ENCODE measurements at places on chromosomes 2 and 18. TPM values are rescaled to one million over a fixed set of nuclear protein-coding genes. Genes with fewer than 3 reads are reported as not detected.

- H3K4me3 ChIP-seq, result no peak overlapping the region
- no peaks in the 10 kb centered on the region for H3K36me3 ChIP-seq
- no peaks in the 10 kb centered on the region for H3K4me1 ChIP-seq
- H3K27ac ChIP-seq, result no peak overlapping the region
- no peaks in the 10 kb centered on the region for H3K27me3 ChIP-seq
Observed at GRCh38 chr2:127541809-127542208, 6.3 kb downstream of the MYO7B start.

DNA sequence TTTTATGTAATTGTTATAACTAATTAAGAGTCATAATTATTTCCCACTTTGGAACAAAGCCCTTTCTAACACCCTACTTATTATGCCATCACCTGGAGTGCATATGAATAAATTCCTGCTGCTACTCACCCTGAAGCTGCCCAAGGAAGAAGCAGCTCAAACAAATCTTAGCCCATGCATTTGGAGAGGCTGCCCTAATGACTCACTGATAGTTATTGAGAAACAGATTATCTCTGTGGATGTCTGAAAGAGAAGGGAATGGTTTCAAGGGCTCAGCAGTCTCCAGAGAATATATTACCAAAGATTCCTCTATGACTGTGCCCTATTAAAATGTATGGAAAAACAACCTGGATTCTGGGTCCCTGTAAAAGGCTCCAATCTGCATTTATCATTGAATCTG, 81.0 kb downstream of the GPR39 start:
- H3K27me3 ChIP-seq, result no peaks in the 10 kb centered on the region
- H3K4me1 ChIP-seq, result no peaks in the 10 kb centered on the region
- H3K4me3 ChIP-seq, result no peak overlapping the region
- no peak for DNase-seq
- H3K27ac ChIP-seq, result no peak overlapping the region

DNA sequence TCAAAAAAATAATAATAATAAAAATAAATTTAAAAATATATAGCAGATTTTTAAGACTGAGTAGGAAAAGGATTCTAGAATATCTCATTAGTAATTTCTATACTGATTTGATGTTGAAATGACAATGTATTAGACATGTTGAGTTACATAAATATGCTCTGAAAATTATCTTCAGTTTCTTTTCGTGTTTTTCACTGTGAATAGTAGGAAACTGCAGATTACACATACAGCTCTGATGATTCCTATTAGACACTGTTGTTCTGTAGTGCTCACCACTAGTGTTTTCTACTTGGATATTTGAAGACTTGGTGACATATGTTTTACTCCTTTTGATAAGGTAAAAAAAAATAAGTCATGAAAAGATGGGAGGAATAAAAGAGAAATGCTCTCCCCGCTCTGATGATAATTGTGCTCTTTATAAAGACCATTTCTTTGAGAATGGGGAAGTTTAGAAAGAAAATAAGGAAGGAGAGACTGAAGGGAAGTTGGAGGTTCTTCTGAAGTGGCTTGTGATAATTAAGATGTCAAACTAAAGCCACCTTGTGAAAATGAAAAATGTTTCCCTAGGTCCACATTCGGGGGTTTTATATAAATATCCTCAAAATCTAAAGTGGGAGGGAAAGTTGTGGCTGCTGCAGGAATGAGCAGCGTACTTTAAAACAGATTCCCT, 52.9 kb downstream of the SLC9A2 start:
- no peak overlapping the region for H3K27ac ChIP-seq
- no peaks in the 10 kb centered on the region for H3K27me3 ChIP-seq
- no peaks in the 10 kb centered on the region for H3K36me3 ChIP-seq
- no peaks in the 10 kb centered on the region for H3K4me1 ChIP-seq

DNA sequence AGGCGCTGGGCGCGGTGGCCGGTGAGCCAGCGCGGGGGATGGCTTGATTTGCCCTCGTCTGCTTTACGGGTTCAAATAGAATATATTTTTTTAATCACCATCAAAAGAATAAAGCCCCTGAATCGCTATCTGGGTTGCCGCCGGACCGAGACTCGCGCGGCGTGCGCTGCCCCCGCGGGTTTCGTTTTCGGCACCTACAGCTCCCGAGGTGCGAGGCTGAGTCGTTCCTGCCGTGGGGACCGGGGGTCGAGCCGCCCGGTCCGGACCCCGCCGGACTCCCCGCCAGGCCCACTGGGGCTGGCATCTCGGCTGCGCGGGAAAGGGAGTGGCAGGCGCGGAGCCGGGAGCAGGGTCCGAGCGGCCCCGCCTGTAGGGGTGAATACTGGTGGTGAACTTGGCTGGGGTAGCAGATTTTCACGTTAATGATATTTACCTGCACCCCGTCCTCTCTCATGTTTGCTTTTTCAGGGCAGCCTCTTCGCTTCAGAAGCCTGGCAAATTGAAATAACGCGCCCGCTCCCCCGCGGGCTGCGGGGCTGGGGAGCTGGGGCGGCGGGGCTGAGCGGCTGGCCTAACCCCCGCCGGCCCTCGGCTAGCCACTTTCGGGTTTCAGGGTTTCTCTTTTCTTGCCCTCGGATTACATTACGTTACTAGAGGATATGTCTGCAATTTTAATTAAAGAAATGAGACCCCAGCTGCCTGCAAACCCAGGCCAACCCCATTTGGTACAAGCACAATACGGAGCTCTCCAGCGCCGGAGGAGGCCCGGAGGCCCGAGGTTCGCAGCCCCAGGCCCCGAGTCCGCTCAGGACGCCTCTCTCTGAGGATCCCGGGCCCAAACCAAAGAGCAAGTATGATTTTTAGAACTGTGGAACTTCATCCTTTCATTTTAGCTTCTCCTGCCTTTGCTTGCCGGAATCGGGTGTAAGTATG, 1.7 kb upstream of the CELF4 start:
- H3K36me3 ChIP-seq, result no peaks in the 10 kb centered on the region
- no peaks in the 10 kb centered on the region for H3K4me1 ChIP-seq
- no peak for DNase-seq
- H3K4me3 ChIP-seq, result peak overlapping the region; percentile 51
- H3K27ac ChIP-seq, result no peak overlapping the region

GRCh38 chr2:69163109-69163508, 150.1 kb downstream of the ANTXR1 start:
- no peak overlapping the region for H3K27ac ChIP-seq
- no peaks in the 10 kb centered on the region for H3K27me3 ChIP-seq
- no peak overlapping the region for H3K4me3 ChIP-seq
- H3K36me3 ChIP-seq, result no peaks in the 10 kb centered on the region

- H3K27ac ChIP-seq, result no peak overlapping the region
- no peak for DNase-seq
- no peak overlapping the region for H3K4me3 ChIP-seq
Observed at GRCh38 chr2:134137182-134137611, 116.7 kb upstream of the MGAT5 start.

- no peaks in the 10 kb centered on the region for H3K27me3 ChIP-seq
- H3K4me1 ChIP-seq, result no peaks in the 10 kb centered on the region
- H3K4me3 ChIP-seq, result peak overlapping the region; percentile 79
- peak; percentile 58 for DNase-seq
- no peaks in the 10 kb centered on the region for H3K36me3 ChIP-seq
- H3K27ac ChIP-seq, result peak overlapping the region; percentile 48
Observed at GRCh38 chr2:199463708-199464605, 6.2 kb upstream of the SATB2 start.

GRCh38 chr2:229980431-229981184, 58.3 kb downstream of the FBXO36 start:
- H3K4me1 ChIP-seq, result no peaks in the 10 kb centered on the region
- no peaks in the 10 kb centered on the region for H3K36me3 ChIP-seq
- H3K27ac ChIP-seq, result no peak overlapping the region
- H3K4me3 ChIP-seq, result no peak overlapping the region

DNA sequence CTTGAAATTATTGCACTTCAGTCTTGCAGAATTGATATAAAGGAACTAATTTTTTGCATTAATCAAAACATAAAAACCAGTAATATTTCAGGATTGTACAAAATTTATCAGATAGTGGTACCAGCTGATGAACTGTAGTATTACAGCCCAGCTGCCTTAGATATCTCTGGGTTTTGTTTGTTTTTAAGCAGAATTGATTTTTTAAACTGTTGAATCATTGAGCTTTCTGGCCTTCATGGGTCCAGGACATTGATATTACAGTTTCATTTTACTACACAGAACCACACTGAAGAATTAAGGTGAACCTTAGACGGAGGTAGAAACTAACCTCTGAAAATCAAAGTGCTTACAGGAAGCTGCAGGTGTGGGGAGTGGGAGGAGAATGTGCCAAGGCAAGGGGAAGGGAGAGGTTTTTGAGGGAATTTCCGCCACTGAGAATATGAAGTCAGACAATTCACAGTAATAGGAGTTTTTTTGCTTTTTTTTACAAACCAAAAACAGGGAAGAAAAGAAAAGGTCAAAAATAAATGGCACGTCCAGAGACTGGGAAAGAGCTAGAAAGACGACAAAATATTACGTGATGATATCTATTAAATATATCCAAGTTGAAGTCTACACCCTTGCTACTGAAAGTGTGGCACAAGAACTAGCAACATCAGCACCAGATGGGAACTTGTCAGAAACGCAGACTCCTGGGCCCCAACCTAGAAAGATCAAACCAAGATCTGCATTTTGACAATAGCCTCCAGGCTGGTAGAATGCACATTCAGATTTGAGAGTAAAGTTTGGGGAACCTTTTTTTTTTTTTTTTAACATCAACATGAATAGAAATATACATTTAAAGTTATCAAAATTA, 40.8 kb upstream of the SPAG16 start:
- DNase-seq, result no peak
- no peaks in the 10 kb centered on the region for H3K27me3 ChIP-seq
- H3K36me3 ChIP-seq, result no peaks in the 10 kb centered on the region
- H3K4me1 ChIP-seq, result no peaks in the 10 kb centered on the region

The C2orf78 gene
- total RNA-seq, result not detected

The UGT1A4 gene
- total RNA-seq, result 7.5 TPM

The ACVR1 gene
- 16.5 TPM for total RNA-seq

All from Peyer's patch (tissue), 4 donors.